ENCODE measurements at places on chromosomes 13 and 19. TPM values are rescaled to one million over a fixed set of nuclear protein-coding genes. Genes with fewer than 3 reads are reported as not detected.

The CATSPERD gene
- not detected for total RNA-seq

The PLEKHJ1 gene
- 60.0 TPM for total RNA-seq

The PINLYP gene
- total RNA-seq, result 3.8 TPM

The SBK2 gene
- not detected for total RNA-seq

The RNF6 gene
- 25.3 TPM for total RNA-seq

The MEIOSIN gene
- not detected for total RNA-seq

The PCP2 gene
- not detected for total RNA-seq

The CLDN10 gene
- not detected for total RNA-seq

The ZNF418 gene
- 2.1 TPM for total RNA-seq

The ZNF850 gene
- 4.1 TPM for total RNA-seq

The RXFP2 gene
- 1.2 TPM for total RNA-seq

The EDDM13 gene
- not detected for total RNA-seq

The OR10H1 gene
- total RNA-seq, result not detected

The SIAH3 gene
- not detected for total RNA-seq

Measured in RPMI7951 (cell line).